Stimulated activated CD8-positive, alpha-beta memory T cell treated with anti-CD3 and anti-CD28 coated beads, Interleukin-15, amount 100 ng/mL, for 24 hours (primary cell): ENCODE measurements at places on chromosomes 13 and 19.

DNA sequence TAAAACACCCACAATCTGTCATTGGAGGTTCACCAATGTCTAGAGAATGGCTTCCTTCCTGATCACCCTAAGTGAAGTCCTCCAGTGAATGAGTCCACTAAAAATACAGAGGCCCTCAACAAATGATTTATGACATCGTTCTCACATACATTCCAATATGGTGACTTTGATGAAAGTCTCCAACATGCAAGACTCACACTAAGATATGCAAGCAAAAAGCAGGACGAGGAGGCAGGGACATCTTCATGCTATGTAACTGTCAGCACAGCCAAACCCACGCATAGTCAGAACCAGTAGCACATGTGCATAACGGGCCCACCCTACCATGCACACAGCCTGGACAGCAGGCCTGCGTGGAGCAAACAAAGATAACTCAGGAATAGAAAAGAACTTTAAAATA, 16.6 kb upstream of the LSM14A start:
- DNase-seq = no peak

- DNase-seq = peak; percentile 33
Observed at GRCh38 chr19:47573071-47574026, at the start of gene ZNF541. Gene ZNF541, minus strand, starts transcription at chr19:47573148. Its CDS starts 17,292 bp downstream, at chr19:47555856.

GRCh38 chr13:40058757-40059236, 403.3 kb downstream of the COG6 start:
- no peak for DNase-seq

GRCh38 chr13:39571502-39572092, 31.4 kb downstream of the LHFPL6 start:
- DNase-seq = no peak

GRCh38 chr13:71089056-71089455, 777.9 kb downstream of the DACH1 start:
- no peak for DNase-seq
